ENCODE measurements at places on chromosomes 12 and 14.
A peak's percentile ranks its signal among the peaks of the same experiment; 100 is the strongest.

- H3K4me1 ChIP-seq = peaks cover 49% of the 10 kb centered on the region
- peak; percentile 97 for DNase-seq
- H3K27ac ChIP-seq = peak within 1 kb of the TSS; percentile 96
- H3K4me3 ChIP-seq = peak within 1 kb of the TSS; percentile 80
- peaks cover 55% of the 10 kb centered on the region for H3K36me3 ChIP-seq
- no peaks in the 10 kb centered on the region for H3K27me3 ChIP-seq
Observed at GRCh38 chr12:52519826-52520662, at the start of gene KRT5. Gene KRT5 (minus strand): TSS chr12:52520394. CDS start chr12:52520296, 98 bp downstream.

DNA sequence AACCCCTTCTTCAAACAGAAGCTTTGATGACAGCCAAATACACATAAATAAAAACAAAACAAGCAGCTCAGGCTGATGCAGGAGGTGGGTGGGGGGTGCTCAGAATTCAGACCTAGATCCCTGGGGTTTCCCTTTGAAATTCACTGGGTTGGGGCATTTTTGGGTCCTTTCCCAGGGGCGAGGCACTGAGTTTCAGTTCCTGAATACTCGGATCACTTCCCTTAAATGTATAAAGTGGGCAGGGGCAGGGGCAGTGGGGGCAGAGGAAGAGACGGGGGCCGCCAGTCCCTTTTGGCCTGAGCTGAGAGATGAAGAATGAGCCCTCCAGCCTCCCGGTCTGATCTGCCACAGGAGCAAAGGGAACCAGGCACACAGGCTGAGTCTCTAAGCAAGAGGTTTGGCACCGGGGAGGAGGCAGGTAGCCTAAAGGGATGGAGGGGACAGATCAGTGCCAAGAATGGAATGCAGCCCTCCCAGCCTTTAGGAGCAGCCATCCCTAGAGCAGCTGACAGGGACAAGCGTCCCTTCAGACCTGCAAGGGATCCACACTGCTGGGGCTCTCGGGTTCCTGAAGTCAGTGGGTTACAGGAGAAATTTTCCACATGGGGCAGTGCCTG lies 20.3 kb downstream of the KDM2B start:
- H3K4me1 ChIP-seq = no peaks in the 10 kb centered on the region
- H3K27ac ChIP-seq = no peak overlapping the region
- no peak for DNase-seq
- H3K36me3 ChIP-seq = no peaks in the 10 kb centered on the region
- H3K27me3 ChIP-seq = no peaks in the 10 kb centered on the region

- no peak for DNase-seq
- H3K27me3 ChIP-seq = peaks cover 59% of the 10 kb centered on the region
- H3K36me3 ChIP-seq = no peaks in the 10 kb centered on the region
- peaks cover 2% of the 10 kb centered on the region for H3K4me1 ChIP-seq
- no peak overlapping the region for H3K4me3 ChIP-seq
Observed at GRCh38 chr14:26935733-26936132, 337.9 kb upstream of the NOVA1 start.

GRCh38 chr12:21561158-21561557 lies 35.1 kb downstream of the SPX start:
- DNase-seq = no peak
- no peaks in the 10 kb centered on the region for H3K27me3 ChIP-seq
- no peak overlapping the region for H3K4me3 ChIP-seq
- H3K4me1 ChIP-seq = peaks cover 15% of the 10 kb centered on the region
- H3K36me3 ChIP-seq = no peaks in the 10 kb centered on the region

DNA sequence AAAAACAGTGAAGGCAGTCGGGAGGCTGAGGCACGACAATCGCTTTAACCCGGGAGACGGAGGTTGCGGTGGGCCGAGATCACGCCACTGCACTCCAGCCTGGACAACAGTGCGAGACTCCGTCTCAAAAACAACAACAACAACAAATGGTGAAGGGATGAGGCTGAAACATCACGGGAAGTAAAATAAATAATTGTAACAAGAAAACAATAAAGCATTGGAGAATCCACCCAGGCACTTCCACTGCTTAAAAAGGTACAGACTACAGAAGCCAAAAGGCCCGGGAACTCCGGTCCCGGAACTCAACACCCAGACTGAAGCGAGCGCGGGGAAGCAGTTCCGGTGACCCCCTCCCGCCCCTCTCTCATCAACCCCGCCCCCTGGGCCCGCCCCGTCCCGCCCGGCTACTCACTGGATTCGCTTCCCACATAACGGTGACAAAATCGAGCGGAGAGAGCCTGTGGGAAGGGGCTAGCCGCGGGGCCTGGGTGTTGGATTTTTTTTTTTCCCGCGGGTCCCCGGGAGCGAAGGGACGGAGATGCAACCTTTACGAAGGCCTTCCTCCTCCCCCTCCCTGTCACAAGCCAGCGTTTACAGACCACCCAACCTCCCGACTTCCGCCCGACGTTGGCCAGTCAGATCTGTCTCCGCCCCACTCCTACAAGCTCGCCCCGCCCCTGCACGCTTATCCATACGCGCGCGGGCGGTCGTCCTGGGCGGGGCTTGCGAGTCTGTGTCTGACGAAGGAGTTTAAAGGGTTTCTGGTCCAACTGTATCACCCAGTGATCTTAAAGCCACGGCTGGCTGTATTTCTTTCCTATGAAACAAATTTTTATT lies at the start of gene PARP11:
Gene PARP11 (minus strand): TSS at position 600 of the 837 bp plus-strand sequence. CDS start 170 bp downstream, at position 430.
- DNase-seq = peak; percentile 95
- H3K4me1 ChIP-seq = peaks cover 10% of the 10 kb centered on the region
- peaks cover 9% of the 10 kb centered on the region for H3K27me3 ChIP-seq
- H3K36me3 ChIP-seq = peaks cover 13% of the 10 kb centered on the region
- H3K4me3 ChIP-seq = peak within 1 kb of the TSS; percentile 97

- no peaks in the 10 kb centered on the region for H3K4me1 ChIP-seq
- no peak overlapping the region for H3K27ac ChIP-seq
- peak; percentile 0 for DNase-seq
- no peaks in the 10 kb centered on the region for H3K36me3 ChIP-seq
- H3K4me3 ChIP-seq = no peak overlapping the region
- no peaks in the 10 kb centered on the region for H3K27me3 ChIP-seq
Observed at GRCh38 chr12:5171701-5172100, 128.0 kb downstream of the KCNA5 start.

GRCh38 chr14:78595797-78596196 lies 425.6 kb downstream of the NRXN3 start:
- H3K27ac ChIP-seq = no peak overlapping the region
- H3K4me3 ChIP-seq = no peak overlapping the region
- DNase-seq = no peak
- H3K4me1 ChIP-seq = no peaks in the 10 kb centered on the region
- no peaks in the 10 kb centered on the region for H3K36me3 ChIP-seq
- peaks cover 32% of the 10 kb centered on the region for H3K27me3 ChIP-seq

DNA sequence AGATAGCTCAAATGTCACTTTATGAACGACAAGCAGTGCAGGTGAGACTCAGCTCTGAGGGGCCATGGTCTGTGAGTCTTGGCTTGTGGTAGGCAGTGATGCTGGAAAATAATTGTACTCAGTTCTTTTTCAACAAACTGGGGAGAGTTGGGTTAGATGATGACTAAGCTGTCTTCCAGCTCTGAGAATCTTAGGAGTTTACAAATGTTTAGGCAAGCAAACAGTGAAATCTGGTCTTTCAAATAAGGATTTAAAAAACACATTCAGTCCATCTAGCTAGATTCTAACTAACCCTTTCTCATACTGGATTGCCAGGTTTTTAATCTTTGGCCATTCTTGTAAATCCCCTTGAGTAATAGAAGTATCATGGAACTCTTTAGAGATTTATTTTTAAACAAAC lies 3.4 kb downstream of the PHC1 start:
- H3K36me3 ChIP-seq = peaks cover 31% of the 10 kb centered on the region
- H3K27ac ChIP-seq = no peak overlapping the region
- peaks cover 14% of the 10 kb centered on the region for H3K4me1 ChIP-seq
- no peak for DNase-seq
- H3K27me3 ChIP-seq = no peaks in the 10 kb centered on the region
- no peak overlapping the region for H3K4me3 ChIP-seq

DNA sequence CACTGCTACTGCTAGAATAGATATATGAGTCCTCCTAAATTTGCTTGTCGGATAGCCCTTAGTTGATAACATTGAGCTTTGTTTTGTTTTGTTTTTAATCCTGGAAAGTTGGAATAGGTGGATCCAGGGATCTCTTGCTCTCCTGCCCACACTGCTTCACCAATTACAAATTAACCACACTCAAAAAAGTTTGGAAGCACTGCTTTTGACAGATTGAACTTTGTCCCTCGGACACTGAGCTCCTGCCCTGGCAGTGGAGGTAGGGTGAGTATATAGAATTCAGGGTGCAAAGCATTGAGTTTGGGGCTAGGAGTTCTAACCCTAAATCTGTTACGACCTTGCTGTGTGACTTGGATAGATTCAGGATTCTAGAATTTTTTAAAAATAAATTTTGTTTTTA lies 15.1 kb upstream of the SYNDIG1L start:
- no peak overlapping the region for H3K4me3 ChIP-seq
- no peak for DNase-seq
- H3K36me3 ChIP-seq = no peaks in the 10 kb centered on the region
- H3K4me1 ChIP-seq = no peaks in the 10 kb centered on the region
- peaks cover 55% of the 10 kb centered on the region for H3K27me3 ChIP-seq
- no peak overlapping the region for H3K27ac ChIP-seq

DNA sequence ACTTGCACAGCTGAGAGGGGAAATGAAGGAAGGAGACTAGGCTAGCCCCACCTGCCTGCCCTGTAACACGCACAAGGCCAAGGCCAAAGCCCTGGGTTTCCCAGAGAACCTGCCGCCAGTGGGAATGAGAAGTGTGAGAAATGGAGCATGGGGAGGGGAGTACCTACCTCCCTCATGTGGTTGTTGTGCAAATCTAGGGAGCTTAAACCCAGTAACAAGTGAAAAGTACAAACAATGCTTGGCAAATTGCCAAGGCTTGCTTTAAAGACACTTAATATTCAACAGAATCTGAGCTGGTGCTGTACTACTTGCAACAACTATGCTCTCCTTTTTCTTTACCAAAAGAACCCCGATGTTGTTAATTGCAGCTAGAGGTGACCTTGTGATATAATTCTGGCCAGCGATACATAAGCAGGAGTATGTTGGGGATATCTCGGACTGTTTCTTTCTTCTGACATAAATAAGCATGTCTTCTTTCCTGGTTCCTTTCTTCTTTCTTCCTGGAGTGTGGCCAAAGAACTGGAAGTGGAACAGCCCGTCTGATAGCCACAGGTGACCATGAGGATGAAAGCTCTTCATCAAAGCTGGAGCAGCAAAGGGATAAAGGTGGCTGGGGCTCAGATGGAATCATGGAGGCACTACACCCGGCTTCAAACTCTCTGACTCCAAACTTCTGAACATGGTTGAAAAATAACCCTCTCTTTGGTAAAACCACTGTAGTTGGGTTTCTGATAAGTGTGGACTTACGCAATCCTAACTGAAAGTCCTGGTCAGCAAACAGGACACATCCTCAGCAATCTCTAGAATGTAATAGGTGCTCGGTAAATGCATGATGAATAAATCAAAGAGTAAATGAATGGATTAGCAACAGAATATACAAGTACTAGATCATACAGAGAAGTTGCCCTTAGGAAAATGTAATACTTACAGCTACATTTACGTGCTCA lies 207.9 kb downstream of the NUAK1 start:
- H3K27me3 ChIP-seq = no peaks in the 10 kb centered on the region
- peak; percentile 23 for DNase-seq
- H3K27ac ChIP-seq = no peak overlapping the region
- H3K36me3 ChIP-seq = no peaks in the 10 kb centered on the region
- H3K4me1 ChIP-seq = peaks cover 14% of the 10 kb centered on the region

DNA sequence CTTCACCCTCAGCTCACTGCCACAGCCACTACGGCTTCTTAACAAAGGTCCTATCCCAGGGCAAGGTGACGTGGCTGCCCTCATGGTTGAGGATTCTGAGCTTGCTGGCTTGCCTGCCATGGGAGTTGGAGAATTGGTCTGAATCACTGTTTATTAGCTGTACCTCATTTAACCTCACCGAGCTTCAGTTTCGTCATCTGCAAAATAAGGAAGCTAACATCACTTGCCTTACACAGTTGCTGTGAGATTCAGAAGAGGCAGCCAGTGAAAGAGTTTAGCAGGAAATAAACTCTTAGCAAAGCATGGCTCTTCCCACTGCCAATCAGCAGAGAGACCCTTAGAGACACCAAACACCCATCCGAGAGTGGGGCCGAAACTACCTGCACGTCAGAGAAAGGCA lies 90.1 kb upstream of the KCNA1 start:
- no peak for DNase-seq
- no peak overlapping the region for H3K4me3 ChIP-seq
- H3K27me3 ChIP-seq = peaks cover 41% of the 10 kb centered on the region
- no peaks in the 10 kb centered on the region for H3K36me3 ChIP-seq
- H3K4me1 ChIP-seq = no peaks in the 10 kb centered on the region

DNA sequence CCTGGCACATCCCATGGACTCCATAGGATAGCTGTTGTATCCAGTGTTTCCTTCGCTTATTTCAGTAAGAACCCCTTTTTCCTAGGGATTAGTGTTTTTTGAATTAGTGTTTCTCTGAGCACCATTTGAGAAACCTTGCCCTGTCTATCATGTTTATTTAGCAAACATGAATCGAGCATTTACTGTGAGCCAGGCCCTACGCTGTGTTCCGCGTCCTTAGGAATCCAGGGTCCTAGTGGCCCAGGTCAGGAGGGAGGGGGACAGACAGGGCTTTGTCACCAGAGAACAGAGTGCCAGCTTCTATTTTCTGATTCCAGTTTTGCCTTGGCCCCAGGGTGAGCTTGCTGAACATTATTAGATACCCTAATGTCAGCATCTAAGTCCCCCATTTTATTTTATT lies 2.5 kb downstream of the TEAD4 start:
- H3K4me1 ChIP-seq = peaks cover 14% of the 10 kb centered on the region
- peaks cover 23% of the 10 kb centered on the region for H3K36me3 ChIP-seq
- H3K27me3 ChIP-seq = no peaks in the 10 kb centered on the region
- no peak overlapping the region for H3K27ac ChIP-seq
- peak overlapping the region; percentile 82 for H3K4me3 ChIP-seq

- peaks cover 1% of the 10 kb centered on the region for H3K27me3 ChIP-seq
- H3K4me3 ChIP-seq = no peak overlapping the region
- no peaks in the 10 kb centered on the region for H3K36me3 ChIP-seq
- peaks cover 6% of the 10 kb centered on the region for H3K4me1 ChIP-seq
- no peak for DNase-seq
Observed at GRCh38 chr12:50061946-50062686, 4.7 kb downstream of the ASIC1 start.

DNA sequence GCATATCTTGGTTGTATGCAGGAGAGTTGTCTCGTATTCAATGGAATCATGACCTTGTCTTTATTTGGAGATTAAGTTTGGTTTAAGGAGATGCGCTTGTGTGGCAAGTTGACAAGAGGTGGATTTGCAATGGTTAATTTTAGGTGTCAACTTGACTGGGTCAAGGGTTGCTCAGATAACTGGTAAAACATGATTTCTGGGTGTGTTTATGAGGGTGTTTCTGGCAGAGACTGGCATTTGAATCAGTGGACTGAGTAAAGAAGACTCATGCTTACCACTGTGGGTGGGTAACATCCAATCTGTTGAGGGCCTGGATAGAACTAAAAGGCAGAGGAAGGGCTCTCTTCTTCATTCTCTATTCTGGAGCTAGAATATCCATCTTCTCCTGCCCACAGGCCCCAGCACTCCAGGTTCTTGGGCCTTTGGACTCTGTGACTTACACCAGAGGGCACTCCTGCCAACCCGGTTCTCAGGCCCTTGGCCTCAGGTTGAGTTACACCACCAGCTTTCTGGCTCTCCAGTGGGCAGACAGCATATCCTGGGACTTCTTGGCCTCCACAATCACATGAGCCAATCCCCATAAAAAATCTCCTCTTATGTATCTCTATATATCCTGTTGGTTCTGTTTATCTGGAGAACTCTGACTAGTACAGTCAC lies 141.5 kb upstream of the ARID2 start:
- no peaks in the 10 kb centered on the region for H3K36me3 ChIP-seq
- no peak overlapping the region for H3K27ac ChIP-seq
- H3K4me3 ChIP-seq = no peak overlapping the region
- no peaks in the 10 kb centered on the region for H3K27me3 ChIP-seq

Data from MCF 10A (cell line).